ENCODE measurements at places on chromosomes 2 and 18.

DNA sequence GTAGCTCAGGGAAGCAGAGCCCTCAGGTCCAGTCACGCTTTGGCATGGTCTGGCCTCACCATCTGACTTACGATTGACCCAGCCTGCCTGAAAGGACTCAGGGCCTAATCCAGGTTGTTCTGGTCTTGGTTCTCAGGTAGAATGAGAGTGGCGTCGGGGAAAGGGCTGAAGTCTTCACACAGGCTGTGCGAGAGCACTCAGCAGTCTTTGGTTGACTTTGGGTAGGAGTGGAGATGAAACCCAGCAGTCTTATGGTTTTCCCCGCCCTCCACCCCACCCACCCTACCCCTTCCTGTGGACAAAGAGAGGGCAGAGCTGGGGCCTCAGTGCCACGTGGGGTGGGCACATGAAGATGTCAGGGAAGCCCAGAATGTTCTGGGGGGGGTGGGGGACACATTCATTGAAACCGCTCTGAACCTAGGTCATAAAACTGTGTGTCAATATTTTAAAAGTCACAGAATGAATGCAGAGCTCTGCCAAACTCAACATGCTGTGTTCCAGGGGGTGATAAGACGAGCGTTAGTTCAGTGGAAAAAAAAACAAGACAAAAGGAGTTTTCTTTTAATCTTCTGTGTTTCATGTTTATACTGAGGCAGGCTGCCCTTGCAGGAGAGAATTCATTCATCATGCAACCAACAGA lies 58.6 kb upstream of the ALPP start:
- DNase-seq = no peak

- DNase-seq = no peak
Observed at GRCh38 chr2:65198737-65199136, 28.9 kb upstream of the ACTR2 start.

DNA sequence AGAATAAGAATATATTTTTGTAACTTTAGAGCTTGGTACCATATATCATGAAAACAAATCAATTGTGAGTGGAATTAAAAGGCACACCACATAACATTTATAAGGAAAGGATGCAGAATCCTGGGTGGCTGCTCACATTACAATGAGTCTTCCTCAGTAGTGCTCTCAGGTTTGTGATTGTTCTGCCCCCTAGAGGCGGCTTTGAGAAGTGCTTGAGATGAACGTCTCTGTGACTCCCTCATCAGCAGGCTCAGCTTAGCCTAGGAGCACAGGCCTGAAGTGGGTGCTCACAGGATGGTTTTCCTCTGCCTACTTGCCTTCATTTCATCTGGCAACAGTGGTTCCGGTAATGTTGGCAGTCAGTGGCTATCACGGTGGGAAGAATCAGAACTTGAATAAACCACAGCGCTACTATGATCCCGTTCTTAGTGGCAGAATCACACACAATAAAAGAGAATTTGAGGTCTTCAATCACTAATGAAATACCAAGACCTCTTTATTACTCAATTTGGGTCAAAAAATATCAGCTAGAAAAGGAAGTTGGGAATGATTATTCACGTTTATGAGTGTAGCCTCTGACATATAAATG lies 38.1 kb upstream of the B4GALT6 start:
- peak; percentile 75 for DNase-seq

- DNase-seq = no peak
Observed at GRCh38 chr2:157603198-157603597, 25.5 kb downstream of the ACVR1C start.

DNA sequence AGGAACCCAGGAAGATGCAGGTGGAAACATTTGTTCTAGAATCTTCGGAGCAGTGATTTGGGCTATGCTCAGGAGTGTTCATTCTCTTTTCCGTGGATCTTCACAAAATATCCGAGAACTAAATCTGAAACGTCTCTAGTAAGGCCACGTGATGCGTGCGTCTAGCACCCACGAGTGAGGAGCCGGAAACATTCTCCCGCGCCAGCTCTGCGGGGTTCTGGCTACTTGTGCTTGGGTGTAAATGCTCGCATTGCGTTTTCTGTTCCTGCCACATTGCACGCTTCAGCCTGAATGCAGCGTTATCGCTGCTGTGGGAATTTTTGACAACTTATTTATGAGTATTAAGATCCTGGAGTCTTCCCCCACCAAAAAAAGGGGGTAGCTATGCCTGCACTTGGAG lies 71.4 kb downstream of the KLHL29 start:
- DNase-seq = no peak

GRCh38 chr2:46239175-46239846 lies 57.9 kb upstream of the EPAS1 start:
- peak; percentile 36 for DNase-seq

- no peak for DNase-seq
Observed at GRCh38 chr2:232886176-232886575, 16.1 kb downstream of the SNORC start.

GRCh38 chr2:109638795-109639194 lies 24.6 kb downstream of the SOWAHC start:
- no peak for DNase-seq

DNA sequence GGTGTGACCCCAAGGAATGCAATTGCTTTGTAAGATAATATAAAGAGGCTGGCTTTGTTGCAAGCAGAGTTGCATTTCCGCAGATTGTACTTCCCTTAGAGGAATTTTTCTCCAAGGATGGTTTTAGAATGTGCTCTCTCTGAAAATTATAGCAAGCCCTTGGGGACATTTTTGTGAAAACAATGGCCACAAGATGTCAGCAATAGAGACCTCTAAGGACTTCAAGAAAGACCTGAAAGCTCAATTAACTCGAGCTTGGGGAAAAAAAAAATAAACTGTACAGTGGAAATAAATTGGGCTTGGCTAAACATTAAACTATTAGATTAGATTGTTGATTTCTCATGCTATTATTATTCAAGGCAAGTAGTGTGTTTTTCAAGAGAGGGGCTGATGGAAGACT lies 81.3 kb upstream of the KYNU start:
- no peak for DNase-seq

GRCh38 chr2:97819754-97820153 lies 106.4 kb downstream of the ZAP70 start:
- no peak for DNase-seq

- no peak for DNase-seq
Observed at GRCh38 chr2:223801736-223802135, 35.6 kb downstream of the AP1S3 start.

GRCh38 chr2:184920451-184920965 lies 322.2 kb downstream of the ZNF804A start:
- no peak for DNase-seq

DNA sequence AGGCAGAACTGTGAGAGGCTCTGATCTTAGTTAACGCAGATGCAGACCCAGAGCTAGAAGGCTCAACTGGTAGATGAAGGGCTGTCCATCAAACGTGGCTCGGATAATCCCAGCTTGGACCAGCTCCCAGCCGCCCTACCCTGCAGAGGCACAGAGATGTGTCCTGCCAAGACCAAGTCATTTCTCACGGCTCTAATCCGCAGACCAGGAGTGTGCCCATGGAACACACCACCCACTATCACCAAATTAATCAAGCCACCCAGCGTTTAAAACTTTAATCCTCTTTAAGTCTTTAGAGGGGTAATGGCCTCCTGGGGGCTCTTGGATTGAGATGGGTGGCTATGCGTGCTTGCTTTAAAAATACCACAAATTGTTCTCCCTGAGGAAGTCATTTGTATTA lies 17.5 kb downstream of the LYPD1 start:
- no peak for DNase-seq

DNA sequence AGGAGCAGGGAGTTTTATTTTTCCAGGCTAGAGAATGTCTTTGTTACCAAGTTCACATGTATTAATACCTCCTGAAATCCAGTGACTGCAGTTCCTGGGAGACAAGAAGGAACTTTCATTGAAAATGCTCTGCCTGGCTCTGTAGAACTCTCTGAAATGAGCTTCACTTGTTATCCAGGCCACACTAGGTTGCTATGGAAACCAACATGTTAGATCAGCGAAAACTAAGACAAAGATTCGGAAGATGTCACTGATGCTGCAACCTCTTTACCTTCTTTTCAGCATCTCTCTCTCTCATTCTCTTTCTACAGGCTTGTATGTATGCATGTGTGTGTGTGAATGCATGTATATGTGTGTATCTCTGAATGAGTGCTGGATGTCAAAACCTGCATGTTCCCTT lies 218.5 kb downstream of the TRIB2 start:
- no peak for DNase-seq

DNA sequence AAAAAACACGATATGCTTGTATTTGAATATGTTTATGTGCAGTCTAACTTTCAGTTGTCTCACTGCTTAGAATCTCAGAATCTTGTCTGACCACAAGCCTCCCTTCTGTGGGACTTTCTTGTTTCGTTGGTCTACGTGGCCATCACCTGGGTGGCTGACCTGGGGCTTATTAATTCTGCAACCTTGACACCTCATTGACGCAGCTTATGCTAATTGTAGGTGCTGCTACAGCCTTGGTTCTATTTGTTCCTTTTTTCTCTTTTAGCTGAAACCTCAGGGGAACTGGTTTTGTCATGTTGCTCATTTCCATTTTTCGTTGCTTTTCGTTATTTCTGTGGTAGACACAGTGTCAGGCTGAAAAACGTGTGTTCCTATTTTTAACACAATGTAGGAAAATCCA lies 273.7 kb downstream of the SLC4A3 start:
- no peak for DNase-seq

- no peak for DNase-seq
Observed at GRCh38 chr2:195636890-195637289, 20.1 kb upstream of the SLC39A10 start.

DNA sequence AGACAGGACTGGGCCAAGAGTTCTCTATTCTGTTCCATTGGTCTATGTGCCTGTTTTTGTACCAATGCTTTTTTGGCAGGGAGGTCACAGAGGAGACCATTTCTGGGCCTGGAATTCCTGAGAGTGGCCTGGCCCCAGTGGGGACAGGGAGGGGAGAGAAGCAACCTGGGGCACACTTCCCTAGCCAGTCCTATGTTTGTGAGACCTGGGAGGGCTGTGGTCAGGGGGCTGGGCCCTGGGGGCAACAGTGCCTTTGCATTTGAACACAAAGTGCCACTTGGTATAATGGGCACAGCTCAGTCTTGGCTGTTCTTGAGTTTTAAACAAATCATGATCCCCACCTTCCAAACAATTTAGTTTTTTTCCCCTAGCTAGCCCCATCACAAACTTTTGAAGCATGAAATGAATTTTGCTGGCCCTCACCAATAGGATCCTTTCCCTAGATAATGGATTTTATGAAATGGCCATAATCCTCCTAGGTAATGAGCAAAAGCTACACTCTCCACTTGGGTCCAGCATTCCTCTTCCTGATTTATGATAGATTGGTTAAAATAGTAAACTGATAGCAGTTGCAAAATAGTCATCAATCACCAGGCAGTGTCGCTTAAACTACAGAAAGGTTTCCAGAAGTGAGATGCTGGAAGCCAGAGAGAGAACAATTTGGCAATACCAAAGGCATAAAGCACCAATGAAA lies 133.5 kb downstream of the GLI2 start:
- no peak for DNase-seq

- peak; percentile 54 for DNase-seq
Observed at GRCh38 chr2:238513346-238513745, 86.6 kb downstream of the ASB1 start.

- peak; percentile 39 for DNase-seq
Observed at GRCh38 chr18:32289483-32290075, 99.7 kb downstream of the MEP1B start.

DNA sequence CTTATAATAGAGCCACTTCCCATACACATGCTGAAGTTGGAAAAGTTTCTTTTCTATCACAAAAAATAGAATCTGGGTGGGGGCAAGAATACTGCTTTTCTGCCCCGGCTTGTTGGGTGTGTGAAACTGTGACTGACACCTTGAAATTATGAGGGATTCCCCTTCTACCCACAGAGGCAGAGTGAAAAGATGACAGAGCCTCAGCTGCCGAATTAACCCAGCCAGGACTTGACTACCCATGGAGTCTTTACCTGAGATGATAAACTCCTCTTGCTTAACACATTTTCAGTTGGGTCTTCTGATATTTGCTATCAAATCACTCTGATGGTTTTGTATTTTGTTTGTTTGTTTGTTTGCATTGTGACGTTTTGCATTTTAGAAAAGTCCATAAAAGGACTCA lies 66.0 kb upstream of the PMAIP1 start:
- no peak for DNase-seq

- peak; percentile 76 for DNase-seq
Observed at GRCh38 chr18:56402872-56403516, 235.4 kb downstream of the TXNL1 start.

- DNase-seq = no peak
Observed at GRCh38 chr2:200482194-200482593, 27.7 kb downstream of the KCTD18 start.

GRCh38 chr2:33785201-33786106 lies 186.4 kb upstream of the FAM98A start:
- no peak for DNase-seq

DNA sequence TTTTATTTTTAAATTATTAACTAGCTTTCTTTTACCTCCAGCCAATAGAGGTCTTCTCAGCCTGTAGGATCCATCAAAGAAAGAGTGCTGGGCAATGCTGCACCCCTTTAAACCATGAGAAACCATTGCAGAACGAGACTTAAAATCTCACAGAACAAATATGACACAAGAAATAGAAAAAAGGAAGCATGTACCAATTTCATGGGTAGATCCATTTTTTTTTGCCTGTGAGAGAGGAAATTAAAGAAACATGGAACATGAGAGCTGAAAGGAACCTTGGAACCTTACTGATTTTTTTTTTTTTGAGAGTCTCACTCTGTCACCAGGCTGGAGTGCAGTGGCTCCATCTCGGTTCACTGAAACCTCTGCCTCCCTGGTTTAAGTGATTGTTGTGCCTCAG lies 14.0 kb downstream of the HRH4 start:
- DNase-seq = no peak

DNA sequence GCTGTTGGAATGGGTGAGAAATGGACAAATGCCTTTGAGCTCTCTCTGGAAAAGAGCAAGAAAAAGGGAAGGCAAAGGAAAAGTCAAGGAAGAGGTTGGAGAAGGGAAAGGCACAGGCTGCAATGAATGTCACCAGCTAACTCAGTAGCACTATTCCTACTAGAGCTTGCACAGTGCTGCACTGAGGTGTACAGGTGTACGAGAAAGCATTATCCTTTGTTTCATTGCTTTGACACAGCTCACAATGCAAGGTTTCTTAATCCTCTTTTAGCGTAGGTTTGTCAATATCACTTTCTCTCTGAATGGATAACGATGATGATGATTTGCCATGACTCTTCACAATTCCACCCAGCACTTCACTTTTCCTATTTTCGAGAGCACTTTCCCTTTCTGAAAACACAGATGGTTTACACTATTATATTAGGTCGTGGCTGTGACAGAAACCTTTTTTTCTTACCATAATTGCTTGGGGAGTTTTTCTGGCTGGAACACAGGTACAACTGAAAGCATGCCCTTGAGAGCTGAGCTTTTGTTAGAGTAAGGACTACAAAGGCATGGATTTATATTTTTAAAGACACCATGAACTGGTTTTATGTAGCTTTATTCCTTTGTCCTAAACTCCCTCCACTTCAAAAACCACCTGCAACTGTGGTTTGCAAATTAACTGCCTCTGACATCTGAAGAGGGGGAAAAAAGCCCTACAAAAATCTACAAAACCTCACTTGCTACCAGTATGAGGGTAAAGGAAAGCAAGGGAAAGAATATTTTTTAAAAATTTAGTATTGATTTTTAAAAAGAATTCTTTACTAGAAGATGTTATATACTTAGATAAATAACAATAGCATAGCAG lies 265.5 kb downstream of the TGIF1 start:
- no peak for DNase-seq
